Stimulated activated CD8-positive, alpha-beta memory T cell treated with anti-CD3 and anti-CD28 coated beads, Interleukin-15, amount 100 ng/mL, for 48 hours (primary cell): ENCODE measurements at places on chromosomes 16 and 17.

DNA sequence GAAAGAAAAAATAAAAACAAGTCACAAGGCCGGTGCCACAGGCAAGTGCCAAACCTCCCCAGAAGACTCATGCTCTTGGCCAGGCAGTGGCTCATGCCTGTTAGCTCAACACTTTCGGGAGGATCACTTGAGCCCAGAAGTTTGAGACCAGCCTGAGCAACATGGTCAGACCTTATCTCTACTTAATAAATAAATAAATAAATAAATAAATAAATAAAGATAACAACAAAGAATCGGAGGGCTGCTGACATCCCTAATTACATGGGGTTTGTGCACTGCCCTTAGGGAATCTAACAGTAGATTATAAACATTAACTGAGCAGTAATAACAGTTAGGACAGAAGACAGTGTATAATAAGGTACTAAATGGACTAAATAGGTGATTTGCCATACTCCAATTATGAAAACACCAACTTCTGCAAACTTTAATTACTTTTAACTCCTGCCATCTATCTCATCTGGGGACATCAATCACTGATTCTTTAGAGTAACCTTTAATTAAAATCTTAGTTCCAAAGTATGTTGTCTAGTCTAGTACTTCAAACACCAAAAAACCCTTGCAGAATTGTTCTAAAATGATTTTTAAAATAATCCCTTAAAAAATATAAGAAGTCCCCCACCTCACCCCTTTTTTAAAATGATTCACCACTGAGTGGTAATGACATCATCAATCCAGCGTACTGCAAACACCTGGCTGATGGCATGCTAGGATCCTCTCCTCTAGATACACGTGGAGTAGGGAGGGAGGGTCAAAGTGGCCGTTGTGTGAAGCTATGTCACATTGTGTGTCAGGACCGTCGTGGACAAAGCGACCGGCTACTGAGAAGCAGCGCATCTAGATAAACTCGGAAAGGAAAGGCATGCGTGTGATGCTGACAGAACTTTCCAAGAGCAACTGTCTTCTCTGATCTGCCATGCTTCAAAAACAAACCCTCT, 28.5 kb downstream of the CYTH1 start:
- DNase-seq, result no peak

DNA sequence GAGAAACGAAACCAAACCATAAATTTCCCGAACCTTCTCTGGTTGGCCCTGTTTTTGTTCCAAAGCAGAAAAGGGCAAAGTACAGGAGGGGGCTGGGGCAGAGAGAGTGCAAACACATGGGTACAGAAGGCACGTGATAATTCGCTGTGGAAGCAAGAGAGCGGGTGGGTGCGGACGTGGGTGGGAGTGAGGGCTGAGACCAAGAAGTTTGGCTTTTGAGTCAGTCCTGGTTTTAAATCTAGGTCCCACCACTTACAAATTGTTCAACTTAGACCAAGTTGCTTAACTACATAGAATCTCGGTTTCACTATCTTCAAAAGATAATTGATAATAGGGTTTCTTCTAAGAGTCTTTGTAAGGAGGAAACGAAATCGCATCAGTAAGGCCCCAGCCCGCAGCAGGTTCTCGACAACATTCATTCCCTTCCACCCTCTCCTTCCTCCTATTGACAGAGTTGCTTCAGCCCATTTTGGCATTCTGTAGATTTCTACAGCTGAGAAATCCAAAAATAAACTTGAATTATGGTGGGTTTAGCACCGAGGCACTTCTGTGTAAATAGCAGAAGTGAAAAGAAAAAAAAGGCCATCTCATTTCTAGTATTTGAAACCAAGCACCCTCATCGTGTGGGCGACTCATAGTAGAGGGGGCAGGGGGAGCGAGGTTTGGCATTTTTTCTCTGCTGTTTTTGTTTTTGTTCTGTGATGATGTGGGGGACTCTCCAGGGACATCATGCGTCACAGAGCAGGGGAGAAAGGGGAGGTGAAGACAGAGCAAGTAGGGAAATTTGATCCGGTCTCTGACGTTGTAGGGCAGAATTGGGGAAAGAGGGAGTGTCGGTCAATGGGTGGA, 33.6 kb upstream of the CCR7 start:
- DNase-seq, result peak; percentile 80

GRCh38 chr16:5977329-5977728, 879.7 kb upstream of the EEF2KMT start:
- DNase-seq, result no peak

DNA sequence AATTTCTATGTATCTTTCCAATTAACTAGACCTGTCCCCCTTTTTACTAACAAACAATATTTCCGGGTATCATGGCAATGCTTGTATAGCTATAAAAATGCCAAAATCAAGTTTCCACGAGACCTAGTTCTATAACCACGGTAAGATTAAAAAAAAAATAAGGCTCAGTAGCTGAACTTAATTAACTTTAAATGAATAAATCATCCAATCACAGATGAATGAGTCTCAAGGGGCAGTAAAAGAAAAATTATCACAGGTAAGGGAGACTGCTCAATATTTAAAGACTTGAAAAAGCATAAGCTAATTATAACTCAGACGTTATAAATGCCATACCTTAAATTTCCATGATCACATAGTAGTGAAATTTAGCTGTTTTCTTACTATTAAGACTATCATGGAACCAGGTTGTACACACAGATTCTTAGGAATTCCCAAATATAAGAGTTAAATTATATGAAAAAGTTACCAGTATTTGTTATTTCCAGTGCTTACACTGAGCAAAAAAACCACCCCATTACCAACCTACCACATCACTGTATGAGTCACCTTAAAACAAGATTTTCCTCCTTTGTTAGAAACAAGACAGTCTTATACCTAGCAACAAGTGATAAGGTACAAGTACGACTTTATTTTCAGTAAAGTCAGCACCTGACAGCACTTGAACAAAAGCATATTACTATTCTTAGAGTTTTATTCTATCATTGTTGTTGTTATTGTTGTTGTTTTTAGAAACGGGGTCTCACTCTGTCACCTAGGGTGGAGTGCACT, 20.6 kb downstream of the SSH2 start:
- DNase-seq, result no peak

GRCh38 chr17:4782652-4783051, 3.5 kb downstream of the VMO1 start:
- DNase-seq, result no peak

DNA sequence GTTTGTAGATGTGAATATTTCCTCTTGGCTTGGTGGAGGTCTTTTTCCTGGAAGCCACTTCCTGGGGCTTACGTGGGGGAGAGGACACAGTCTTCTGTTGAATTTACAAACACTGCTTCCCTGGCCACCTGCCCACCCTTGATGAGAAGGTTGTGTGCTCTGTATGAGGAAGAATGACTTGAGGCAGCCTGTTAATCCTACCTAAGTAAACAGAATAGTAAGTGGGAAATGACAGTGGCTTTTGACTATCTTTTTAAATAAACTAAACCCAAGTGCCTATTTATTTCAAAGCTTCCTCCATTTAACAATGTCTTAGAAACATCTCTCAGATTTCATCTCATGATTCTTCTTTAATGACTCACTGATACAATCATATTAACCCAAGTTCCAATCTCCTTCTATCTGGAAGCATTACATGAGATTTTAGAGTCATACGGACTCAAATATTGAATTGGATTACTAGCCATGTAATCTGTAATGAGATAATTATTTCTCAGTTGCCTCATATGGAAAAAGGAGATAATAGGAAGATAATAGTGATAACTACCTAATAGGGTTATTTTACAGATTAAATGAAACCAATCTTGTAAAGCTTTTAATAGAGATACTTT, 96.6 kb upstream of the SMIM36 start:
- DNase-seq, result no peak

DNA sequence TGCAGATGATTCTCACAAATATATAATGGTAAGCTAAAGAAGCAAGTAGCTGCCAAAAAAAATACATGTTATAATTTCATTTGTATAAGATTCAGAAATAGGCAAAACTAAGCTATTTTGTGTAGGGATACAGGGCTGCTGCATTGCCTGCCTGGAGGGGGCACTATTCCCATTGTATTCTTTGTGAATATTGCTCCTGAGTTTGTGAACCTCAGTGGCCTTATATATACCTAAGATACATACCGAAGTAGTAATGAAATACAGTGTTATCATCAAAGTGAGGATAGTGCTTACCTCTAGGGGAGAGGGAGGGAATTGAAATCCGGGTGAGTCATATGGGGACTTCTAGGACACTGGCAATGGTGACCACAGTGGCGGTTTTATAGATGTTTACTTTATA, 53.5 kb downstream of the C17orf58 start:
- no peak for DNase-seq

DNA sequence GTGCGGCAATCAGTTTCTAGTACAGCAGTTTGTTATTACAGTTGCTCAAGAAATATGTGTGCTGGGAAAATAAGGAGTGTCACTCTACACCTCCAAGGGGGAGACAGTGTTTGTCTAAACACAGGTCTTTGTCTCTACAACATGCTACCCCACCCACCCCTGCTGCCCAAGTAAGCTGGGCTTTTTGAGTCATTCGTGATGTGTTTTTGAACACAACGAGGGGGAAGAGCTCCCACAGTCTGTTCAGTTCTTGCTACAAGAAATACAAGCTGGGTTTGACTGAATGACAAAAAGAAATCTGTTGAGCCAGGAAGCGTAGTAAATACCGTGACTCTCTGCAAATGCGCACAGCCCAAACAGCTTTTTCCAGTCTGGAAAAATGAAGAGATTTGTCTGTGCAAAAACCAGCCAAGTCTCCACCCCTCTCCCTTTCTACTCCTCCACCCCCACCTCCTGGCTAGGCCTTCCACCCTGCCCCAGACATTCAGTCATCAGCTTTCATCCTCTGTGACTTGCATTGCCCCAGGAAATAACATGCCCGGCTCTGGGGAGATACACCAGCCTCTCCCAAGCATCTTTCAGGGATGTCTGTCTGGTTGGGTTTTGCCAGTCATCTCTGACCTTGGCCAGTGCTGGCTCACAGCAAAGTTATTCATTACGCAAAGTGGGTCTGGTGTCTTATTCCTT, 25.7 kb downstream of the CHD9 start:
- DNase-seq, result no peak

DNA sequence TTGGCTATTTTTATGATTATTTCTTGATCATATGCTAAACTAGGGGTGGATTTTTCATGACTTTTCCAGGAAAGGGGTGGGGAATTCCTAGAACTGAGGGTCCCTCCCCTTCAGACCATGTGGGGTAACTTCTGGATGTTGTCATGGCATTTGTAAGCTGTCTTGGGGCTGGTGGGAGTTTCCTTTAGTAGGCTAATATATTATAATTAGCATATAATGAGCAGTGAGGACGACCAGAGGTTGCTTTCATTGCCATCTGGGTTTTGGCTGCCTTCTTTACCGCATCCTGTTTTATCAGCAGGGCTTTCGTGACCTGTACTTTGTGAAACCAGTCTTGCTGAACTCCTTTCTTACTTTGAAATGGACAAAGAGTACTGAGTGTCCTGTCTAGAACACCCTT, 40.4 kb upstream of the ABCA5 start:
- DNase-seq, result no peak

- no peak for DNase-seq
These were observed 8.3 kb upstream of the MAP2K3 start for GRCh38 chr17:21276264-21276588.

DNA sequence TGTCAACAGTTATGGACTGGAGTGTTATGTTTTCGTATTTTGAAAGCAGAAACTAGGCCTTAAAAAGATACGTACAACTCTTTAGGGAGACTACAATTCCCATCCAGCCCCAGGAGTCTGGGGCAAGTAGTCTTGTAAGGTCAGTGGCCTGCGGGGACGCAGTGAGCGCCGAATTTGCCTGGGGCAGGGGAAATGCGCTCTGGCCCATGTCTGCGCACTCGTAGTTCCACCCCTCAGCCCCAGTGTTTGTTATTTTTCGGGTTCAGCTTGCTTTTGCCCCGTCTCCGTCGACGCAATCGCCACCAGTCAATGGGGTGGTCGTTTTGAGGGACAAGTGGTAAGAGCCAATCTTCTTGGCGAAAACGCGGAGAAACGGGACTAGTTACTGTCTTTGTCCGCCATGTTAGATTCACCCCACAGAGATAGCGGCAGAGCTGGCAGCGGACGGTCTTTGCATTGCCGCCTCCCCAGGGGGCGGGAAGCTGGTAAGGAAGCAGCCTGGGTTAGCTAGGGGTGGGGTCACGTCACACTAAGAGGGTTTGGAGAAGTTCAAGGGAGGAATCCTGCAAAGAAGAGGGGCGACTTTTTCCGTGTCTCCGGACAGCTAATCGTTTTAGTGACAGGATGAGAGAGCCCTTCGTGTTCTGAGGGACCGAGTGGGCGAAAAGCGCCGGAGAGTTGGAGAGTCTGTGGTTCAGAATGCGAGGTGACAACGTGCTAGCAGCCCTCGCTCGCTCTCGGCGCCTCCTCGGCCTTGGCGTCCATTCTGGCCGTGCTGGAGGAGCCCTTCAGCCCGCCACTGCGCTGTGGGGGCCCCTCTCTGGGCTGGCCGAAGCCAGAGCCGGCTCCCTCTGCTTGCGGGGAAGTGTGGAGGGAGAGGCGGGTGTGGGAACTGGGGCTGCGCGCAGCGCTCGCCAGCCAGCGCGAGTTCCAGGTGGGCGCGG, 1.1 kb upstream of the BRCA1 start:
- no peak for DNase-seq

- no peak for DNase-seq
These were observed 17.3 kb downstream of the GRB7 start for GRCh38 chr17:39754958-39755553.

- no peak for DNase-seq
These were observed 17.3 kb upstream of the C16orf74 start for GRCh38 chr16:85768199-85768598.

- DNase-seq, result no peak
These were observed 143.1 kb upstream of the KCNJ18 start for GRCh38 chr17:21549107-21549687.

GRCh38 chr16:48479955-48480354, 94.7 kb upstream of the SIAH1 start:
- DNase-seq, result no peak

GRCh38 chr16:50099957-50100648, 34.3 kb downstream of the HEATR3 start:
- no peak for DNase-seq

GRCh38 chr17:73695035-73695738, 50.9 kb upstream of the SDK2 start:
- no peak for DNase-seq

- DNase-seq, result no peak
These were observed 41.8 kb downstream of the TNRC6A start for GRCh38 chr16:24771132-24771778.

DNA sequence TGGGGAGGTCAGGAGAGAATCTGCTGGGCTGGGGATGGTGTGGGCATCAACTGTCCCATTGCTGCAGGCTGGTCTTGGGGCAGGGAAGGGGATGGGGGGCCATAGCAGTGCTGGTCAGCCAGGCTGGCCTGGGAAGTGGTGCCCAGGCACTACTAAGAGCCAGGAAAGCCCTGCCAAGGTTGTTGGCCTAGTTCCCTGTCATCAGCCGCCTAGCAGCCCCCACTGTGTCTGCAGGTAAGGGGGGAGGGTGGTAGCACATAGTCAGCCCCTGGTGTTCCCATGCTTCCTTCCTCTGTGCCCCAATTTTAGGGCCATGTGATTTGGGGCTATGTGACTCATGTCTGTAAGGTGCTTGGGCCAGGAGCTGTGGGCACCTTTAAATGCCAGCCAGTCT, 17.8 kb downstream of the GJD3 start:
- no peak for DNase-seq
